LoVo (cell line): ENCODE measurements at places on chromosomes 7 and 10.

DNA sequence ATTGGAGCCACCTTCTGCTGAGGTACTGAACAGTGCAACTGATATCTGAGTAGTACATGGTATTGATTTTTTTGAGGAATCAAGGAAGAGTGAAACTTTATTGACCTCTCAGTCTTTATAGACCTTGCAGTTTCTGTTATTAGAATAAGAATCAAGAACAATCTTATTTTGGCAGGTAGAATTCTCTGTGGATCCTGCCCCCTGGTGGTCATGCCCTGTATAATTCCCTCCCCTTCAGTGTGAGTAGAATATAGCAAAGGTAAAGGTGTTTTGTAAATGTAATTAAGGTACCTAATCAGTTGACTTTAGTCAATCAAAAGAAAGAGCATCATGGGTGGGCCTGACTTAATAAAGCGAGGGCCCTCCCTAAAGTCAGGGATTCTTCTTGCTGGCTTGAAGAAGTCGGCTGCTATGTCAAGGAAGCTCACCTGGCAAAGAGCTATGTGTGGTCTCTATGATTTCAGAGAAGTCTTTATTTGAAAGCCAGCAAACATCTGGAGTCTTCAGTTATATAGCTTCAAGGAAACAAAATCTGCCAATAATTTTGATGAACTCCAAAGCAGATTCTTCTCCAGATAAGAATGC lies 142.8 kb downstream of the LSM5 start:
- peak; percentile 49 for DNase-seq

- DNase-seq: no peak
Observed at GRCh38 chr10:8306685-8307364, 252.3 kb downstream of the GATA3 start.

DNA sequence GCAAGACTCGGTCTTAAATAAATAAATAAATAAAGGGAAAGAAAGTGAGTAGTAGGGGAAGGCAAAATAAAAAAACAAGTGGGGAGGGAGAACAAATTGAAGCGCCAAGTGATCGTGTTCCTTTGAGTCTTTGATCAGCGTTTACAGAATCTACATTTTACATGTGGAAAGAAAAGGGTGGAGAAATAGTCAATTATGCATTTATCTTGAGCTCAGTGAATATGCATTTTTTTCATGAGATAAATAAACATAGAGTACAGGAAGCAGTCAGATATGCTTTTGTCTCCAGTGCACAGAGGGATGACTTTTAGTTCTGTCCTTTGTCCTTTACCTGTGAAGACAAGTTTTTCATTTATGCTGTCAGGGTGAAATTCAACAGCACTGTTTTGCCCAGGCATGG lies 6.1 kb upstream of the GUSB start:
- no peak for DNase-seq

GRCh38 chr7:33862946-33863814 lies 42.2 kb upstream of the BMPER start:
- DNase-seq: no peak

GRCh38 chr7:78226059-78226719 lies 427.6 kb downstream of the PHTF2 start:
- no peak for DNase-seq

DNA sequence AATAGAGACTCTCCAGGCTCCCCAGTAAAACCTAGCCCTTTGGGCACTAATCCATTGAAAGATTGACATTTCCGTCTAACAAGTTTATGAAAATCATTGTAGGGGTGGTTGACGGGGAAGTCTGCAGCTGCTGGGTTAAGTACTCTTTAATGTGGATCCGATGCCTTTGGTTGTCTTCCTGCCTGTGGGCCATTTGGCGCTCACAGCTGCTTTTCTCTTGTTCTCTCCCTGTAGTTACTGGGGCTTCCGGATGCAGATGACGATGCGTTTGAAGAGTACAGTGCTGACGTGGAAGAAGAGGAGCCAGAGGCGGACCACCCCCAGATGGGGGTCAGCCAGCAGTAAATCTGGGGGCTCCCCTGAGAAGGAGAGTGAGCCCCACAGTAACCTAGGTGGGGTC lies 22.4 kb downstream of the MTURN start:
- no peak for DNase-seq

DNA sequence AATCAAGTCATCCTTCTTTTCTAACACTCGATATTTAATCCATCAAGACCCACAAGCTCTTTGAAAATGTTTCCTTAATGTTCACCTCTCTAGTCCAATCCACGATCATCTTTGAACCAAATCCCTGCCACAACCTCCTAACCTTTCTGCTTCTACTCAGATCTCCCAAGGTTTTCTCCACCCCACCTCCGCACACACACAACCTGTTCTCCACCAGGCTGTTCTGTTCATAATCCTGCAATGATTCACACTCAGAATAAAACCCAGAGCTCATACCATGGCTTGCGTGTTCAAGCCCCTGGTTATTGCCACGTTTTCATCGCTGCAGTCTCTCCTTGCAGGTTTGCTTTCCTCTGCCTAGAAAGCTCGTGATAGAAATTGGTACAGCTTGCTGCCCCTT lies 53.8 kb upstream of the BAMBI start:
- no peak for DNase-seq

GRCh38 chr7:139018910-139019309 lies 16.9 kb downstream of the ZC3HAV1L start:
- DNase-seq: no peak

DNA sequence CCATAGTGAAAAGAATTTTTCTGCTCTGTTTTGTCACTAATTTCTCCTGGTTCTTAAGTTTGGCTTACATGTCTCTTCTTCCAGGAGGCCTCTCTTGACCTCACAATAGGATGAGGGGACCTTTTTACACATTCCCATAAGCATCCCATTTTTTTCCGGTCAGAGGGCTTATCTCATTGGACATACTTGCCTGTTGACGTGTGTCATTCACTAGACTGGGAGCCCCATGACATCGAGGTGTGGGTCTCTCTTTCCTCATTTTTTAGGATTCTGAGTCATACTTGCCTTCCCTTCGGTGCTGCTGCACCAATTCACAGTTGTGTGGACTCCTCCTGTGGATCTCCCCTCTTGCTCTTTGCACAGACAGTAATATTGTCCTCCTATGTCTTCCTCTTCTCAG lies 601.8 kb downstream of the GATA3 start:
- no peak for DNase-seq

DNA sequence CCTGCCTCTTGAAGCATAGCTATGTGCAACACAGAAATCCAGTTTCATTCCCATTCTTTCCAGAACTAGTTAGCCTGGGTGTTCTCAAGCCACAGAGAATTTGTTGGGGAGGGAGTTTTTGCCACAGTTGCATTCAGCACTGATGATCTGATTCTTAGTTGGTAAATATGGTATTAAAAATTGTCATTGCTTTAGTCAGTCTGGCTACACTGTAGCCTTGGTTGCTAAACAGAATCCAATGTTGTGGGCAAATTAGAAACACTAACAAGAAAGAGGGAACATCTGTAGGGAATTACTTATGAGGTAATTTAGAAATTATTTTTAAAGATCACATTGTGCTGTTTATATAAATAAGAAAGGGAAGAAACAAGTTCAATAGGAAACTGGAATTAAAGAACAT lies 57.0 kb upstream of the CC2D2B start:
- no peak for DNase-seq

- no peak for DNase-seq
Observed at GRCh38 chr7:3272691-3273141, 28.3 kb upstream of the SDK1 start.

DNA sequence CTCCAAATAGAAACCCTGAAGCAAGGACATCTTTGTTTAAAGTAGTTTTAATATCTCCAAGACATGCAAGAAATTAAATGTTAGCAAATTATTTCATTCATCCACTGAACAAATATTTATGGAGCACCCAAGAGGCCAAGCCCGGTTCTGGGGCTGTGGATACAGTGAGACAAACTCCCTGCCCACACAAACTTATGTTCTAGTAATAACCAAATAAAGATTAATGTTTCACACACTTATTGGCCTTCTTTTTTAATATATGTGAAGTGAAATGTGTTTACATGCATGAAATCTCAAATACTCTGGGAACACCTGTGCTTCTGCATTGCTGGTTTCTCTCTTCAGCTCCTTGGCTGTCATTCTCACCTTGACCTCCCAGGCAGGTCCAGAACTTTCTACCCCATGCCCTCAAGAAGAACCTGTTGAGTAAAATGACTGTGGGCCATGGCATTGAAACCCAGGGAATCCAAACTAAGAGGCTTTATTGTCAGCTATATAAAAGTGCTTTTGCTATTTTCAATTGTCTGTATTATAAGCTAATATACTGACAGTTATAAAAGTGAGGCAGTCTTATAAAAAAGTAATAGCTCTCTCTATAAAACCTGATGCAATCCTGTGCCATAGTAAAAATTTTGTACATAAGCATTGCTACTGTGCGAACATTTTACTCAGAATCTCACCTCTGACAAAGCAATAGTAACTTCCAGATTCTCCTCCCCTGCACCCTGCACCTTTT lies 43.7 kb downstream of the SVIL start:
- DNase-seq: no peak

GRCh38 chr7:44326261-44327125 lies 1.1 kb upstream of the CAMK2B start:
- no peak for DNase-seq

- DNase-seq: no peak
Observed at GRCh38 chr7:127879942-127880341, 151.3 kb downstream of the LRRC4 start.

DNA sequence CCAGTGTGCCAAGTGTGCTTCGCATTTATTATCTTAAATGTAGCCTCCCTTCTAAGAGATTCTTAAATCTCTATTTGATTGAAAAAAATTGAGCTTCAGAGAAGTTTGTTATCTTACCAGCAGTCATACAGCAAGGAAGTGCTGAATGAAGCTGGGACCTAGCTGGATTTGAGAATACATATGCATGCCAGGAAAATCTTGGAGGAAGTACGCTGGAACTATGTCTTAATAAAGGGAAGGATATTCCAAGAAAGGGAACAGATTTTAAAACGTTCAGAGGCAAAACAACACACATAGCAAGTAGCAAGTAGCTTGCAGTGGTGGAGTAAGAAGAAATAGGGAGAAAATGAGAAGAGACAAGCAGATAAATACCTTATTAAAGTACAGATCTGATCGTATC lies 1.5 kb downstream of the CFAP70 start:
- no peak for DNase-seq

- no peak for DNase-seq
Observed at GRCh38 chr10:63474488-63474887, 8.7 kb upstream of the JMJD1C start.

GRCh38 chr10:127943336-127943910 lies 36.5 kb downstream of the PTPRE start:
- DNase-seq: no peak

GRCh38 chr7:42250411-42250810 lies 13.4 kb upstream of the GLI3 start:
- no peak for DNase-seq

DNA sequence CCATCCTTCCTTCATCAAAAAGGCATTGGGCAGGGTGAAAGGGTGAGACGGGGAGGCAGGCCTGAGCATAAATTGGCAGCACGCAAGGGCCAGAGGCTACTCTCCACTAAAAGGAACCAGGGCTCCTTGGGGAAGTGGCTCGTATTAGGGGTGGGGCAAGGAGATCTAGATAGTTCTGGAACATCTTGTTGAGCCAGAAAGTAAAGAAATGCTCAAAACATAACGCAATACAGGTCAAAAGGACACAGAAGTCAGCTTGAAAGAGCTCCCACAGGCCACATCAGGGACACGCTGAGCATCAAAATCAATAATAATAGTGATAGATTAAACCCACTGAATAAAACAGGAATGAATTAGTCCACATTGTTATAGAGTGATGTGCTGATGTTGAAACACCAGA lies 203.1 kb downstream of the ELMO1 start:
- DNase-seq: no peak

DNA sequence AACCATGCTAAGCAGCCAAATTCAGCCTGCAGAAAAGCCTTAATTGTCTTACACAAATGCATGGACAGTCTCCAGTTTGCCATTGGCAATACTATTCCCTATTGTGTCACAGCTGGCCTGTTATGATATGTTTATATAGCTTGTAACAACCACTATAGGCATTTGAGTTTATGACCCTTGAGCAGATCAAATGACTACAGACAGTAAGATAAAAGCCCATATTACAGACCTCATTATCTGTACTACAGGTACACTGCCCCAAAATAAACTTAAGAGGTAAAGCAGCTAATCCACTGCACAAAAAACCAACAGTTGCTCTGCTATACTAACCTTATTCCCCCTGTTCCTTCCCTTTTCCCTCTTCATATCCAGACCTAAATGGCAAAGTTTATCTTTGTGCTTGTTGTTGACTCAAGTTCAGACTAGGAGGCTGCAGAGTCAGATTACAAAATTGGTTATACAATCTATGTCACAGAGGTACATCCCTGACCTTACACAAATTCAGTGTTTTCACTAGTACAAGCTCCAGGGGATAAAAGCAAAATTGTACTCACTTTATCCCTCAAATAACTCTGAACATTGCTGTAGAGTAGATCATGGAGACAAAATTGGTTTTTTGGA lies 218.4 kb downstream of the GRM8 start:
- no peak for DNase-seq

GRCh38 chr10:95547791-95548435 lies 13.3 kb downstream of the SORBS1 start:
- no peak for DNase-seq

DNA sequence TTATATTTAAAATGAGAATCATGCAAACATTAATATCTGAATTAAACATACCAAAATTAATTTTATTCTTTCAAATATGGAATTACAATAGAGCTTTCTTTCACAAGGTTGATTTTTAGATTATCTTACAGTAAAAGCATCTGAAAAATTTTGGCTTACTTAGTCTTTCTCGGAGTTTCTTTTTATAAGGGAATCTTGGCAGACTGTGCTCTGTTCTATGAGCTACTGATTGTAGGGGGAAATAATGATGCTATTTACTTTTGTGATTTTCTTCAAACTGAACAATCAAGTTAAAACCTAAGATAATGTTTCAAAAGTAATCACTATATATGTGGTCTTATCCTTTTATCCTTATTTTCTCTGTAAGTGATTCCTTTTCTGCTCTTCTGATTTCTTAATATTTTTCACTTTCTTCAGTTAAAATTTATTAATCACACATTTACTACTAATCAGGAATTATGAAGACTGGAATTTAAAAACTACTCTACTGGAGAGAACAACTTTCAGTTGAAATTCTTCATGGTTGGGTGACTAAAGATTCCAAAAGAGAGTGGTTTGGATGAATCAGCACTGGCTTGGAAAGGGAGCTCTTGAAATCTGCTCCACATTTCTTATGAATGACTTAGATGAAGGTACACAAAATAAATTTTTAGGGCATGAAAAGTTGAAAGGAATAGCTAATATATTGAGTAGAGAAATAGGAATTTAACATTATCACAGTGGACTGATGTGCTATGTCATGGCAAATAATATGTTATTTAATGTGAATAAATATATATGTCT lies 103.9 kb downstream of the PPP1R9A start:
- no peak for DNase-seq

GRCh38 chr10:16521311-16522016 lies at the start of gene C1QL3:
Gene C1QL3, minus strand, starts transcription at chr10:16521879. Its CDS starts 814 bp downstream, at chr10:16521065.
- DNase-seq: no peak

- DNase-seq: no peak
Observed at GRCh38 chr10:12412666-12413368, 63.5 kb downstream of the CAMK1D start.

GRCh38 chr10:71397296-71398212 lies 834 bp downstream of the CDH23 start:
- DNase-seq: no peak
